Kasumi-1 (cell line): ENCODE measurements at places on chromosomes 3 and 15.
A peak's percentile ranks its signal among the peaks of the same experiment; 100 is the strongest.

GRCh38 chr3:69462022-69462825 is 76.3 kb upstream of the FRMD4B start:
- no peak for DNase-seq

GRCh38 chr15:90862964-90863778 is 5.2 kb upstream of the FURIN start:
- DNase-seq: peak; percentile 26

GRCh38 chr15:58562135-58562534 is 130.3 kb downstream of the LIPC start:
- no peak for DNase-seq

DNA sequence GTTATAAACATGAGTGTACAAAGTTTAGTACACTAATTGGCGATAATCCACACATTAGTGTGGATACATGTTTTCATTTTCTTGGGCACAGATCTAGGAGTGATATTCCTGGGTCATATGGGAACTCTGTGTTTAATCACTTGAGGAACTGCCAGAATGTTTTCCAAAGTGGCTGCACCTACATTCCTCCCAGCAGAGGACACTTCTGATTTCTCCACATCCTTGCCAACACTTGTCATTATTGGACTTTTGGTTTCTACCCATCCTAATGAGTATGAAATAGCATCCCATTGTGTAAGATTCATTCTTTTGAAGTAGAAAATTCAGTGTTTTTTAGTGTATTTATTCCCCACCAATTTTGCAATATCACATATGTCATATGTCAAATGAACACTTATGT is 53.6 kb downstream of the CFAP92 start:
- DNase-seq: no peak

- DNase-seq: no peak
Observed at GRCh38 chr3:64152086-64152485, 73.2 kb downstream of the PRICKLE2 start.

GRCh38 chr15:98034731-98035130 is 74.2 kb downstream of the ARRDC4 start:
- DNase-seq: no peak

DNA sequence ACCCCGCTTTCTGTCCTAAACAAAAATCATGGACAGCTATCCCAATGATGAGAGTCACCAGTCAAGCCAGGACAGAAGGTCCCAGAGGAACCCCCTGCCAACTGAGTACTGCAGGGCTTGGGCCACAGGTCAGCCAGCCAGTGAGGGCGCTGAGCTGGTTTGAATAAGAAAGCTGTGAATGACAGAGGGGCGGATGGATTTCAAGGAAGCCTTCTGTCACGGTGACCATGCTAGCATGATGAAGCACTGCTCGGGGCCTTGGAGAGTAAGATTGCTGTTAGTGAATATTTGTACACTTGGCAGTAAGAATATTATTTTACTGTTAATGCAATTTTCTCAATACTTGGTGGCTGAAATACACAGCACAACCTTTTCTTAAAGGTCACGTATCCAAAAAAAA is 734.0 kb upstream of the NR2F2 start:
- DNase-seq: no peak

DNA sequence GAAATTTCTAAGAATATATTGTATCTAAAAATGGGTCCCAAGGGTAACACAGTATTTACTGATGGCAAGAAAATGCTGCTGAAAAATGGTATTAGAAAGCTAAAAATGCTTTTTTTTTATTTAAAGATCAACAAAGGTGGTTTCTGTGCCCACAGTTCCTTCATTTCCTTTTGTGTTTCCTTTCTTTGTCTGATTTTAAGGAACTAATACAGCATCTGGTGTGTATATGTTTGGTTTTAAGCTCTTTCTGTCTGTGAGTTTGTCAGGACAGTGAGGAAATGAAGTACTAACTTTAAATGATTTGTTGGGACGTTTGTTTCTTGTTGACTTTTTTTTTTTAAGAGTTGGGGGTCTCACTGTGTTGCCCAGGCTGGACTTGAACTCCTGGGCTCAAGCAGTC is 38.2 kb downstream of the RASA2 start:
- peak; percentile 36 for DNase-seq

DNA sequence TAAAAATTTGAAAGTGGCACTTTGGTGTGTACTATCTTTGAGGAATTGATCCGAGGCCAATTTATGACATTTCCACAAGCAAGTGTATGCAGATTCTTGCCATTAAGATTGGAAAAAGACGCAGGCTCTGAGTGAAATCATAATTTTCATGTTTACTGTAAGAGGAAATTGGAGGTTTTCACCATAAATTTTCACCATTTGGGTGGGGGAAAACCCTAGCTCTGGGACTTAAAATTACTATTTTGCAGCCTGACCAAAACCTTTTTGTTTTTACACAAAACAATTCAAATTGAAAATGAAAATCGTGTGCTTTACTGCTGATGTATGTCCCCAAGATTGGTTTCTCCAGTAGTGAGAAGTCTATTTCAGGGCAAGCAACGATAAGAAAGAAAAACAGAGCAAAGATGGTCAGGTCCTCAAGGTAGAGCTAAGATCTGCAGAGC is 282.6 kb downstream of the FOXP1 start:
- DNase-seq: no peak

GRCh38 chr3:126360046-126360713 is 3.0 kb upstream of the KLF15 start:
- DNase-seq: no peak

DNA sequence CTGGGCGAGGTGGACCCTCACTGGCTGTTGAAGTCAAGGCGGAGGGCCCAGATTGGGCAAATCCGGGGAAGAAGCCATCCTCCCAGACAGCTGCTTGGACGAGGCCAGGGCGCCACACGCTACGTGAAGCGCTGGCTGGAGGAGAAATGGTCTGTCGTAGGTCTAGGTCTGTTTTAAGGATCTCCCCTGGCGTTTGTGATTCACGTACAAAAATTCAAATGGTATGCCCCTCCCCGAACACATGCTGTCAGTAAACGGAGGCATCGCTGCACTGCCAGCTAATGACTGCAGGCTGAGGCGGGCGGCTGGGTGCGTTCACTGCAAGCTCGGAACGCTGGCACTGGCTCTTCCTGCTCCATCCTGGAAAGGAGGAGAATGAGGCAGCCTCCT is 69.9 kb downstream of the EPHB3 start:
- no peak for DNase-seq

DNA sequence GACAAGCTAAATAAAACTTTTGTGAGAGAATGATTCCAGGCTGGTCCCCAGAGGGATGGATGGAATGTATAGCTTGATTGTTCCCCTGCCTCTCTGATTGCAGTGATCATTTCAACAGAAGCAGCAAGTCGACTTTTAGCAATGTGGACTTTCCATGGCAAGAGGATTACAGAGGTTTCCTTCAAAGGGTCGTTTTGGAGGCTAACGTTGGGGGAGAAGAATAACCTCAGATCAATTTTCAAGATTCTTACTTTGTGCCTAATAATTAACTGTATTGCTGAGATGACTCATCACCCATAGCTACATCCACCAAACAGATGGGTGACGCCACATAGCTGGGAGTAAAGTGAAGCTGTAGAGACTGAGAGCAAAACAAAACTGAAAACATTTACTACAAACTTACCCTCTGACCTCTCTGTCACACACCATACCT is 79.9 kb downstream of the GTPBP8 start:
- DNase-seq: no peak

GRCh38 chr3:153192327-153192726 is 30.3 kb downstream of the RAP2B start:
- DNase-seq: no peak
